ENCODE measurements at places on chromosomes 6 and 20. TPM values are rescaled to one million over a fixed set of nuclear protein-coding genes. Genes with fewer than 3 reads are reported as not detected.

The KIAA0408 gene
- 6.4 TPM for total RNA-seq

The FAM110A gene
- 11.7 TPM for total RNA-seq

The MUC21 gene
- not detected for total RNA-seq

The IL20RA gene
- 0.02 TPM for total RNA-seq

The GRM1 gene
- not detected for total RNA-seq

The ADAM33 gene
- total RNA-seq: 0.03 TPM

The TREM2 gene
- total RNA-seq: not detected

The KHDC1L gene
- total RNA-seq: 0.40 TPM

The MYL9 gene
- 20.2 TPM for total RNA-seq

The ZBP1 gene
- total RNA-seq: not detected

The SAMD10 gene
- not detected for total RNA-seq

The RAB32 gene
- 46.0 TPM for total RNA-seq

The ADGRG6 gene
- 39.7 TPM for total RNA-seq

The ME1 gene
- 39.8 TPM for total RNA-seq

The PRSS35 gene
- total RNA-seq: 0.05 TPM

The TXLNB gene
- total RNA-seq: not detected

The SNX5 gene
- 240 TPM for total RNA-seq

The ACTL10 gene
- not detected for total RNA-seq

The PLA2G7 gene
- total RNA-seq: 0.06 TPM

Data from A549 treated with CORT108297 at 1 μM for 4 hours (cell line).